ENCODE measurements at places on chromosomes 6 and 20.

DNA sequence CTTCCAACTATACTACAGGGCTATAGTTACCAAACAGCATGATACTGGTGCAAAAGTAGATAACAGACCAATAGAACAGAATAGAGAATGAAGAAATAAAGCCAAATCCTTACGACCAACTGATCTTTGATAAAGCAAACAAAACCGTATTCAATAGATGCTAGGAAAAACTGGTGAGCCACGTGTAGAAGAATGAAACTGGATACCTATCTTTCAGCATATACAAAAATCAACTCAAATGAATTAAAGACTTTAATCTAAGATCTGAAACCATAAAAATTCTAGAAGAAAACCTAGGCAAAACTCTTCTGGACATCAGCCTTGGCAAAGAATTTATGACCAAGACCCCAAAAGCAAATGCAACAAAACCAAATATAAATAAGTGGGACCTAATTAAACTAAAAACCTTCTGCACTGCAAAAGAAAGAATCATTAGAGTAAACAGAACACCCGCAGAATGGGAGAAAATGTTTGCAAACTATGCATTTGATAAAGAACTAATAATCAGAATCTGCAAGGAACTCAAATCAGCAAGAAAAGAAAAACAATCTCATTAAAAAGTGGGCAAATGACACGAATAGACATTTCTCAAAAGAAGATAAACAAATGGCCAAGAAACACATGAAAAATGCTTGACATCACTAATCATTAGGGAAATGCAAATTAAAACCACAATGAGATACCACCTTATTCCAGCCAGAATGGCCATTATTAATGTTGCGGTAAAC, 109.8 kb downstream of the TAF4 start:
- no peak for DNase-seq

GRCh38 chr6:32095338-32096086, 13.6 kb downstream of the TNXB start:
- DNase-seq = no peak

GRCh38 chr6:108002365-108003221, 44.6 kb upstream of the SEC63 start:
- DNase-seq = no peak

DNA sequence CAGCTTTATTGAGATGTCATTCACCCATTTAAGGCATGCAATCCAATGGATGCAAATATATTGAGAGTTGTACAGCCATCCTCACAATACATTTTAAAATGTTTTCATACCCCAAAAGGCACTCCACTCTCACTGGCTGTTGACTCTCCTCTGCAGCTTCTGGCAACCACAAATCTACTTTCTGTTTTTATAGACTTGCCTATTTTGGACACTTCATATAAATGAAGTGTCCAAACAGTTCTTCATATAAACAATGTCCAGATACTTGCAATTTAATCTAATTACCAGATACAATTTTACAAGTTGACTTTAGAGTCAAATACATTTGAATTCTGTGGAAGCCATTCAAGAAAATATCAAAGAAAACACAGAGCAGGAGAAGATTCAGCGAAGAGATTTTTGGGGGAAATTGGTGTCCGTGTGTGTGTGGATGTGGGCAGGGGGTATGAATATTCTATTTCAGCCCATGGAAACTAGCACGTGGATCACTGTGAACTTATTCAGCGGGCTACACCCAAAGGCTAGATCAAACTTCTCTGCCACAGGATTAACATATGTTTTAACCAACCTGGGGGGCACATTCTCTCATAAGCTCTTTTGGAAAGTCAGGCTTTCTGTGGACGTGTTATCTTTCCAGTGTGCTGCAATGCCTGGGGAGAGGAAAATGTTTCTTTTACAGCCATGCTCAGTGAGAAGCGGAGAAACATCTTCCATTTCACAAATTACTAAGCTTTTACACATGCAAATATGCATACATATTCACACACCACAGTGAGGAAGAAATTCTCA, 73.9 kb downstream of the PLG start:
- DNase-seq = no peak
